ENCODE measurements at places on chromosomes 12 and 14.

DNA sequence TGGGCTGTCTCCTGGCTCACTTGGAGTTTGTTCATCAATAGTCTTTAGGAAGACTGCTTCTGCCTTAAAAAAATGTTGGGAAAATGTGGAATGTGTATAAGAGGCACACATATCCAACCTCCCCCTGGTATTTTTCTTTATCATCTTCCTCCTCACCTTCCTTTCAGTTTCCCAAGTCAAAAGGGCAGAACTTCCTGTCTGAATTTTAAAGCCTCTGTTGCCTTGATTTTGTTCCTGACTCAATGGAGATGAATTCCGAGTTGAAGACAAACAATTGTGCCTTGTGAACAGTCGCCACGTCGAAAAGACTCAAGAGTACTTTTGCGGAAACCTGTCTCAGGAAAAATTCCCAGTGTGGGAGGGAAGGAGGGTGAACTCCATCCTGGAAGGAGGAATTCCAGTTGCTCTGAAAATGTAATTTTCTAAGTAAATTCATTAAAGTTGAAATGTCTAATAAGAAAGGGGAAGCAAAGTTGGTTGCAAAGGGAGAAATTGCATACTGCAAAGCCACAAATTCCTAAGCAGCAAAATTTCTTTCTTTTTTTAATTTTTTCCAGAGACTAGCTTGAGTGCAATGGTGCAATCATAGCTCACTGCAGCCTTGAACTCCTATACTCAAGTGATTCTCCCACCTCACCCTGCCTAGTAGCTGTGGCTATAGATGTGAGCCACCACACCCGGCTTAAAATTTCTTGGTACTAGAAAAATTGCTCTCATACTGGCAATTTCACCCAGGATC lies 50.2 kb upstream of the ELK3 start:
- DNase-seq, result no peak

DNA sequence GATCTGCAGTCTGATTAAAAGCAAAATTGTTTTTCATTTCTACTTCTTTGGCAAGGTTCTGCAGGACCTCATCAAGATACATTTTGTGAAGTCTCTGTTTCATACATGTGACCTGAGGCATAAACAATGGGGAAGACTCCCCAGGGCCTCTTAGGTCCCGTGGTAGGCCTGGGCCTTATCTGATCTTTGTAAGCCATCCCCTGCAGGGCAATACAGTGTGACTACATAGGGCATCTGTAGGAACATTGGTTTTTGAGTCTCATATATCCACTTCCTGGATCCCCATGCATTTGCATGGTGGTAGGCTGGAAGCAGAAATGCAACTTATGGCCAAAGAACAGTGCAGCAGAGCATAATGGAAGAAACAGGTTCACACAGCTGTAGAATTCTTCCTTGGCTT lies 6.0 kb downstream of the FAR2 start:
- DNase-seq, result no peak

- no peak for DNase-seq
These were observed 6.7 kb downstream of the ARHGEF25 start for GRCh38 chr12:57617942-57618341.

DNA sequence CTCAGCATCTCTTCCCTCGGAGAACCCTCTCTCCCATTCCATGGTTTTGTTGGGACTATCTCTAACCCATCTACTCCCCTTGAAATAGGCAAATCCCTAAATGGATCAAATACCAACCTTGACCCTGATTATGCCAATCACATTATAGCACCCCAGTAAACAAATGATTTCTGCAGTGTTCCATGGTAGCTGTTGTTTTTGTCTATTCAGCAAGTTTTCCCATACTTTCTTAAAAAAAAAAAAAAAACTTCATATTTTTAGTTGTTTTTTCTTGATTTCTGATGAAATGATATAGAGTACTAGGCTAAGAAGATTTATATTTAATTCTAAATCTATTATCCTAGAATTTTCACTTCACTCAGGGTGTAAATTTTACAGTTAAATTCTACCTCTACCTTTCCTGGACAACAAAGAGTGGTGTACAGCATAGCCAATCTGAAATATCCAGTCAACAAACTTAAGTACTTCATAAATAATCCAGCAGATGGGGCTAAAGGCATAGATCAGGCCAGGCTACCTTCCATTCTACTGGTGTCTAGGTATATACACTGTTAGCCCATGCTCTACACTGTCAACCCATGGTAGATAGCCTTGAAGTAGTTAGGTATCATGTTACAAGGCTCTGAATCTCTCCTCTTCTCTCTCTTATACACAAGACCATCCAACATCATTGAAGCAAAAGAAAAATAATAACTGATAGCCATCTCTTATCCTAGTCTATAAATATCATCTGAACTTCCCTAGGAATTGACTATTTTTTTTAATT lies 82.2 kb downstream of the PLEKHG7 start:
- no peak for DNase-seq

DNA sequence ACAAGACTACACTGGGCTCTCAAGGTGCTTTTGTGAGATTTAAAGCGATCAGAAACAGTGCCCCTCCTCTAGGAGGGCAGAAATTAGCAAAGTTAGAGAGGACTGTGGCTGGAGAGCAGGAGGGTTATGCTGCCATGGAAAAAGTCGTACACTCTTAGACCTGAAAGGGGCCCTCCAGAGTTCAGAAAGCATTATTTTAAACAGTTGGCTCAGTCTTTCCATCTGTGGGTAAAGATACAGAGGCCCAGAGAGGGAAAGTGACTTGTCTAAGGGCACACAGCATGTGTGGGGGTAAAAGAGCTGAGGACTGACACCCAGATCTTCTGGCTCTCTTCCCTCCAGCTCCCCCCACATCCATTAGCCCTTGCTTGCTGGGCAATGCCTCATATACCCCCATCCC lies 47.1 kb downstream of the FOXN4 start:
- no peak for DNase-seq
